Small intestine (tissue), 16 donors: ENCODE measurements at places on chromosomes 13 and 19.

GRCh38 chr13:109922518-109922917 is 136.1 kb upstream of the IRS2 start:
- no peak overlapping the region for H3K4me3 ChIP-seq
- no peaks in the 10 kb centered on the region for H3K36me3 ChIP-seq
- no peaks in the 10 kb centered on the region for H3K4me1 ChIP-seq
- no peak overlapping the region for H3K27ac ChIP-seq

GRCh38 chr13:82747958-82748357 is 1134.3 kb downstream of the SLITRK1 start:
- H3K4me1 ChIP-seq: no peaks in the 10 kb centered on the region
- no peak for DNase-seq
- H3K27ac ChIP-seq: no peak overlapping the region
- H3K4me3 ChIP-seq: no peak overlapping the region
- no peaks in the 10 kb centered on the region for H3K36me3 ChIP-seq

DNA sequence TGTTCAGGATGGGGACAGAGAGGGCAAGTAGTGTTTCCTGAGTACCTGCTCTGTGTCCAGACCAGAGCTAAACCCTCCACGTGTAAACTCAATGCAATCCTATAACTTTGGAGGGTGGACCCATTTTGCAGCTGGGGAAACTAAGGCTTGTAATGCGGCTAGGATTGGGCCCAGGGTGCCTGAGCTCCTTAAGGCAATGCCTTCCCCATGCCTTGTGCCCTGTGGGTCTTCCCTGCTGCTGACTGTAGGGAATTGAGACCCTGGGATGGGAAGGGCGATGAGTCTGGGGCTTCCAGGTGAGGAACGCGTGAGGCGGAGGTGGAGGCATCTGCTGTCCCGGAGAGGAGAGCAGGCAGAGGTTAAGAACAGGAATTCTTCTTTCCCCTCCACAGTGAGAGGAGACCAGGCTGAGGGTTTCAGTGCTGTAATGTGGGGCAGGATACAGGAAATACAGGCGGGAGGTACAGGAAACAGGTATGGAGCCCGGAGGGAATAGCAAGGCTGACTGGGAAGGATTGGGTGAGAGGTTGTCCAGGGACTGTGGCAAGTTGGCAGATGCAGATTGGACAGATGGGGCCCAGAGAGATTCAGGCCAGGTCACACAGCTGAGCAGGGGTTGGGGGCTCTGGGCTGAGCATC is 19.2 kb downstream of the SLC27A1 start:
- H3K27ac ChIP-seq: no peak overlapping the region
- H3K27me3 ChIP-seq: no peaks in the 10 kb centered on the region
- DNase-seq: no peak
- no peaks in the 10 kb centered on the region for H3K36me3 ChIP-seq

- H3K27ac ChIP-seq: no peak overlapping the region
- no peaks in the 10 kb centered on the region for H3K36me3 ChIP-seq
- no peaks in the 10 kb centered on the region for H3K4me1 ChIP-seq
- no peak for DNase-seq
Observed at GRCh38 chr13:38957794-38958592, 32.6 kb downstream of the STOML3 start.

DNA sequence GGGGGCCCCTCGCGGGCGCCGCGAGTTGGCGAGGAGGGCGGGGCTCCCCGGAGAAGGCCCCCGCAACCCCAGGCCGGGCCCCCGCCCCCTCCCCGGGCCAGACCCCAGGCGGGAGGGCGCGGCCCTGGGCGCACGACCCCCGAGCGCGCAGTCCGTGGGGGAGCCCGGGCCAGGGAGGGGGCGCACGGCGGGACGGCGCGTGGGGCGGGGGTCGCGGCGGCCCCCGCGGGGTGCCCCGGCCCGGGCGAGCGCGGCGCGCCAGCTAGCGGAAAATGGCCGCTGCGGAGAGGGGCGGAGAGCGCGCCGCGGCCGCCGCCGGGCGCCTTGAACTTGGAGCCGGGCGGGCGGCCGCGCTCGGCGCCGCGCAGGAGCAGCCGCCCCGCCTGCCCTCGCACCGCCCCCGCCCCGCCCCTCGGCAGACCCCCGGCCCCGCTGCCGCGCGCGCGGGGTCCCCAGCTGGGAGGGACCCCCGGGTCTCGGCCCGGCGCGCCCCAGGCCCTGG is 6.4 kb upstream of the NFIC start:
- peak; percentile 54 for DNase-seq
- peak overlapping the region; percentile 100 for H3K4me3 ChIP-seq
- no peaks in the 10 kb centered on the region for H3K36me3 ChIP-seq
- H3K27ac ChIP-seq: peak overlapping the region; percentile 88
- H3K4me1 ChIP-seq: no peaks in the 10 kb centered on the region

DNA sequence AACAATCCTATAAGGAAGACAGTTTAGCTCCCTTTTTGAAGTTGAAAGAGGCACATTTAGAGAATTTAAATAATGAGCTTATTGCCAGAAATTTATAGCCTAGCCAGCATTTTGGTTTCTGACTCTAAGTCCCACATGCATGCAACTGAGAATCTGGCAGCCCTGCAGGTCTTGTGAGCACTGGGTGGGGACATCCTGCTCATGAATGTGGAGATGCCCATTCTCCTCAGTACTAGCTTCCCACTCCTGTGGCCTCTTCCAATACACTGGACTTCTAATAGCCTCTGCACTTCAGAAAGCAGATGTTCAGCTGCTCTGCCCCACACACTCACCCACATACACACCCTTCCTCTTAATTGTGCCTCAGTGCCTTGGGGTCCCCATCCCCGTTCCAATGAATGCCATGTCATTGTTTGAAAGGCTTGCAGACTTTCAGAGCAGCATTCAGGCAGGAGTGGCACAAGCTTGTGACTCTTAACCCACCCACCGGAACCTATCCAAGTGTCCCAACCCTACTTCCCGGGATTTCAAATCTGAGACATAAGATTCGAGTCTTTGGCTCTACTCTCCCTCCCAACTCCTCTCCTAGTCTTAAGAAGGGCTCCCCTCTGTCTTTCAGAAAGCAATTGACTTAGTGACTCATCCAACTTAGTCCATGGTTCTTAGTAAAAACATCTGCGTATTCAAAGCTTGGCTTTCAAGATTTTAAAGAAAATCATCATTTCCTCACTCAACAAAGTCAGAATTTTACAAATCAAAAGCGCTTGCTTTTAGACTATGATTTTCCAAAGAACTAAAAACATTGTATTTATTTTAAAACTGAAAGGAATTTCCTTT is 80.0 kb upstream of the FREM2 start:
- H3K4me3 ChIP-seq: no peak overlapping the region
- no peaks in the 10 kb centered on the region for H3K4me1 ChIP-seq
- no peaks in the 10 kb centered on the region for H3K36me3 ChIP-seq
- H3K27me3 ChIP-seq: no peaks in the 10 kb centered on the region

DNA sequence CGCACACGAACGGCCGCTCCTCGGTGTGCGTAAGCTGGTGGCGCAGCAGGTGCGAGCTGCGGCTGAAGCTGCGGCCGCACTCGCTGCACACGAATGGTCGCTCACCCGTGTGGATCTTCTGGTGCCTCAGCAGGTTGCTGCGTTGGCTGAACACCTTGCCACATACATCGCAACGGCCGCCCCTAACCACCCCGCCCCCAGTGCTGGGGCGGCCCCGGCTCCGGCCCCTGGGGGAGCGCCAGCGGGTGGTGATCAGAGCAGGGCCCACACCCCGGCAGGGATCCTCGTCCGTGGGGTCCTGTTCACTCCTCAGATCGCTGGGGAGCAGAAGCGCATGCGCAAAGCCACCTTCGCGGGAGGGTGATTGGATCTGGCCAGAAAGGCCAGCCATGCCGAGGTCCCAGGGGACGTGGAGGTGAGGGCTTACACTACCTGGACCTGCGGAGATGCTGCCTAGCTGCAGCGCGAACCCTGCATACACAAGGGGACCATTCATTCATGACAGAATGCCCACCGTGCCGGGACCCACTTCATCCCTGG is 4.7 kb upstream of the UBE2M start:
- peak; percentile 30 for DNase-seq
- H3K4me1 ChIP-seq: peaks cover 24% of the 10 kb centered on the region
- H3K27ac ChIP-seq: no peak overlapping the region
- no peaks in the 10 kb centered on the region for H3K27me3 ChIP-seq
- H3K36me3 ChIP-seq: peaks cover 12% of the 10 kb centered on the region
- H3K4me3 ChIP-seq: peak overlapping the region; percentile 30

DNA sequence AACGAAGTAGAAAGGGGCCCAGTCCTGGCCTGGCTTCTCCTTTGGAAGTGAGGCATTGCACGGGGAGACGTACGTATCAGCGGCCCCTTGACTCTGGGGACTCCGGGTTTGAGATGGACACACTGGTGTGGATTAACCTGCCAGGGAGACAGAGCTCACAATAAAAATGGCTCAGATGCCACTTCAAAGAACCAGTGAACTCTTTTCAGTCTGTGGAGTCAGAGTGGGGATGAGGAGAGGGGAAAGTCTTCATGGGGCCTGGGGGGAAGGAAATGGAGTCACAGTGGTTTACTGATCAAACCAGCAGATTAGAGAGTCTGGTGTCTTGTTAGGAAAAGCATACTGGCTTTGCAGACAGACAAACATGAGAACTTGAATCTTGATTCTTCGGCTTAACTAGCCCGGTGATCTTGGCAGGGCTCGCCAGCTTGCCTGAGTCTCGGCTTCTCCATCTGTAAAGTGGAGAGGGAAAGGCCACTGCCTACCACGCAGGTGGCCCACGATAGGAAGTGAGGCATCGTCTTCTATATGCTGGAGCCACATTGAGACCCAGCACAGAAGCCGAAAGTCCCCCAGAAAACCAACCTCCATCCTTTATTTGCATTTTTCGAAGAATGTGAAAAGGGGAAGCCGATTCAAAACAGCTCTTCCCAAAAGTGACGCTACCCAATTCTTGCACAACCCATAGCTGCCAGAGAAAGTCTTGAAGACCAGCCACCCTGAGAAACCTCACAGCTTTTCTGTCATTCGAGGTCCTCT is at the start of gene FFAR1:
TSS of gene FFAR1 (plus strand) at position 732 of the 759 bp plus-strand sequence. CDS start 3,650 bp downstream, outside the sequence.
- no peaks in the 10 kb centered on the region for H3K36me3 ChIP-seq
- no peak for DNase-seq
- no peak within 1 kb of the TSS for H3K4me3 ChIP-seq
- no peak within 1 kb of the TSS for H3K27ac ChIP-seq

DNA sequence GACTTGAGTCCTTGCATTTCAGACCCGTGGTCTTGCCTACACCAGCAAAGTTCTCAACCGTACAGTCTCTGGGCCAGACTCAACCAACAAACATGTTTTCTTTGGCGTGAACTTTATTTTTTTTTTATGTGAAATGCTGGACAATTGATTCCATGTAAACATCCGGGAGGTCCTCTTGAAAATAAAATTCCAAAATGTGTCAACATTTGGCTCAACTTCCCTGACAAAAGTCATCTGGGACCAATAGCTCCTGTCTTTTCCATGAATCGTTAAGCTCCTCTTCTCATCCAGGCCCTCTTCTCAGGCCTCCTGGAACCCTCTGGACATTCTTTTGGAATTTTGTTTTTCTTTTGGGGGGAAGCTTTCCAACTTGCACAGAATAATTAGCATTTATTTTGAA is 2.7 kb downstream of the ALDH16A1 start:
- no peak for DNase-seq
- no peaks in the 10 kb centered on the region for H3K36me3 ChIP-seq
- no peak overlapping the region for H3K4me3 ChIP-seq
- peak overlapping the region; percentile 79 for H3K27ac ChIP-seq

DNA sequence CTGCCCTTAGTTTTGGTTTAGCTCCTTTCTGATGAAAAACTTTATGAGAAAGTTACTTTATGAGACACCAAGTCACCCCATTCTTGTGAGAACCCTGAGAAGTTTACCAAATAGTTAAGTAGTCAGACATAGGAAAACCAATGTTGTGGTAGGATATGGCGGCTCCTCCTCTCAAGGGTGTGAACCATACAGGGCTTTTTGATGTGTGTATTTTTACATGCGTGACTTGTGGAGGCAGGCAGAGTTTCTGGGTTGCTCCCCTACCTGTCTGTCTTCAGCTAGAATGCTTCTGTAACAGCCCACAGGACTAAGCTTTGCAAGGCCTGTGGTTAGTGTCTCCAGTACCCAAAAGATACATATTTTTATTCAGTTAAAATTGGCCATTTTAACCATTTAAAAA is 18.3 kb downstream of the UBAC2 start:
- H3K36me3 ChIP-seq: peaks cover 13% of the 10 kb centered on the region
- H3K27ac ChIP-seq: no peak overlapping the region
- no peak for DNase-seq
- H3K4me1 ChIP-seq: peaks cover 5% of the 10 kb centered on the region

GRCh38 chr13:108595436-108596274 is 33.8 kb upstream of the MYO16 start:
- DNase-seq: no peak
- H3K36me3 ChIP-seq: no peaks in the 10 kb centered on the region
- H3K27ac ChIP-seq: no peak overlapping the region
- H3K4me1 ChIP-seq: no peaks in the 10 kb centered on the region

GRCh38 chr19:49201042-49201441 is 43.5 kb downstream of the TRPM4 start:
- no peak for DNase-seq
- H3K27ac ChIP-seq: no peak overlapping the region
- peaks cover 19% of the 10 kb centered on the region for H3K36me3 ChIP-seq
- no peak overlapping the region for H3K4me3 ChIP-seq
- no peaks in the 10 kb centered on the region for H3K27me3 ChIP-seq
- H3K4me1 ChIP-seq: no peaks in the 10 kb centered on the region

DNA sequence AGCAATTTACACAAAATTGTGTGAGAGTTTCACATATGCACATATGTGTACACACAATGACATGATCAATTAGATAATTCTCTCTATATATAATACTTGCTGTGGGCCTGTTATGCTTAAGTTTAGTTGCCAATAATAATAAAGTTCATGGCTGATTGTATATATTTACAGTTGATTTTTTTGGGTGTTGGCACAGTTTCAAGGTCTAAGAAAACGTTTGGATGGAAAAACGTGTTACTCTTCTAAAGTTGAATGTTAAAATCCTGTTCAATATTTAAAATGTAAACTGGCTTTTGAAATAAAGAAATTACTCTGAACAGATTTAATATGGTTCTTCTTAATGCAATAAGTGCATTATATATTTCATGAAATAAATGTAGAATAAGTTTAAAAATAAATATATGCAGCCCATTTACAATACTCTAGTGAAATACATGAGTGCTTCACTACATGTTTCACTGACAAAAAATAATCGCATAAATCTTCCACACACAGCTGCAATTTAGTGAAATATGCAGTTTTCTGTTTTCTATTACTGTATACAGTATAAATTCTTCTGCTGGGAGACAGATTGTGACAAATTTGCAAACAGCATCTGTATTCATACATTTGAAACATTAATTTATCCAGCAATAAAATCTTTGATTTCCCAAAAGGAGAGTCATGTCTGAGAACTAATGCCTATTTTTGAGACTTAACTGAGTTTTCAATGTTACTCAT is 586.9 kb upstream of the KLHL1 start:
- no peaks in the 10 kb centered on the region for H3K4me1 ChIP-seq
- H3K36me3 ChIP-seq: no peaks in the 10 kb centered on the region

DNA sequence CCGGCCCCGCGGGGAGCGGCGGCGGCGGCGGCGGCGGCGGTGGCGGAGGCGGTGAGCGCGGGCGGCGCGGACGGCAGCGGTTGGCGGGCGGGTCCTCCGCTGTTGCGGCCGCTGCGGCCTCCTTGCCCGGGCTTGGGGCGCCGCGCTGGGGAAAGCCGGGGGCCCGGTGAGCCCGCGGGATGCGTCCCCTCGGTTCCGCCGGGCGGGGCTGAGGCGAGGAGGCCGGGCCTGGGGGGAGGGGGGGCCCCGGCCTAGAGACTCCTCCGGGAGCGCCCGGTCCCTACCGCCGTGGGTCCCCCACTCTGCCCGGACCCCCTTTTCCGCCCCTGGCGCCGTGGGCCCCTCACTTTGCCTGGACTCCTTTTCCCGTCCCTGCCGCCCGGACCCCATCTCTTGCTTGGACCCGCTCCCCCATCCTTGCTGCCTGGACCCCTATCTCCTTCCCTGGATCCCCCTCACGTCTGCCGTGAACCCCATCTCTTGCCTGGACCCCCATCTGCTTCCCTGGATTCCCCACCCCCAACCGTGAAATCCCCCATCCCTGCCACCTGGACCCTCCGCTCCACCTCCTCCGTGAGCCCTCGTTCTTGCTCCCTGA is 28.6 kb upstream of the NDUFS7 start:
- peaks cover 2% of the 10 kb centered on the region for H3K4me1 ChIP-seq
- H3K27me3 ChIP-seq: no peaks in the 10 kb centered on the region
- H3K4me3 ChIP-seq: peak overlapping the region; percentile 93
- peaks cover 4% of the 10 kb centered on the region for H3K36me3 ChIP-seq
